ENCODE measurements at places on chromosomes 1 and 21.

DNA sequence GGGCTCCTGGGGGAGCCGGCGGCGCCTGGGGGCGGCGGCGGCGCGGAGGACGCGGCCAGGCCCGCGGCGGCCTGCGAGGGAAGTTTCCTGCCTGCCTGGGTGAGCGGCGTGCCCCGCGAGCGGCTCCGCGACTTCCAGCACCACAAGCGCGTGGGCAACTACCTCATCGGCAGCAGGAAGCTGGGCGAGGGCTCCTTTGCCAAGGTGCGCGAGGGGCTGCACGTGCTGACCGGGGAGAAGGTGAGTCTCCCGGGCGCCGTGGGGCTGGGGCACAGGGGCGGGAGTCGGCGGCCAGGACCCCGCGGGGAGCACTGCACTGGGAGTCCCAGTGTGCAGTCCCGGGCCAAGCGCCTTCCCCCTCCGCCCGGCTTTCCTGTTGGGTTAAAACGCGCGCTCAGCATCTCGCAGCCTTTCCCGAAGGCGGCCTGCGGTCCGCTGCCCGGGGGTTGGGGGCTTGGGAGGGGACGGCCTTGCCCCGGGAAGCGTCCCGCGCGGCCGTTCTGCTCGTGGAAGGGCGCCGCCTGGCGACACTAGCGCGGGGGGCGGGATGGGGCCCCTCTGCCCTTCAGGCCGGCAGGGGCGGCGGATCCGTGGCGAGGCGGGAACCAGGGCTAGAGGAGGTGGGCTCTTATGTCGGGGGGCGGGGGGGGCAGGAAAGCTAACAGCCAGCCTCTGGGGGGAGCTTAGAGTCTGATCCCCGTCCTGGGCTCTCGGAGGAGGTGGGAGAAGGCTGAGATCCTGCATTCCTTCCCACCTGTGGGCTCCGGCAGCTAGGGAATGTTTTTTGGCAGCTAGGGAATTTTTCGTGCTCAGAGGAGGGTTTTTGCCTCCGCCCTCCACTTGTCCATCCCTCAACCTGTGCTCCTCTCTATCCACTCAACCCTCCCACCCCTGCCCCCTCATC lies 1.1 kb downstream of the HUNK start:
- no peak for DNase-seq

- no peak for DNase-seq
Measured at GRCh38 chr1:163273766-163274441, 47.9 kb upstream of the NUF2 start.

DNA sequence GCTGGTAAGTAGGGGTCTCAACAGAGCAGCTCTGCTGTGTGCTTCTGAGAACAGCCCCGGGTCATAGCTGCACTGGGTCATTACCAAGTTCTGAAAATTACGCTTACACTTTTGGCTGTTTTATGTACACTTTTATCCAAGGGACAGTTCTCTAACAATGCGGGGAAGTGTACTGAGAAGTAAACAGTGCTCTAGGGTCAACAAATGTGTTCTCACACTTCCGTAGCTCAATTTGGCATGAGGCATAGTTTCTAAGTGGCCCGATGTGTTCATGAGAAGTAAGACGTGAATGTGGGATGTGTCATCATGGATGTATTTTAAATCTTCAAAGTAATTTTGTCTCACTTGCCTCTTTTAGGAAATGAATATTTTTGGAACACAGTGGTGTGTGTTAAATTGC lies 10.9 kb upstream of the VAMP3 start:
- no peak for DNase-seq

DNA sequence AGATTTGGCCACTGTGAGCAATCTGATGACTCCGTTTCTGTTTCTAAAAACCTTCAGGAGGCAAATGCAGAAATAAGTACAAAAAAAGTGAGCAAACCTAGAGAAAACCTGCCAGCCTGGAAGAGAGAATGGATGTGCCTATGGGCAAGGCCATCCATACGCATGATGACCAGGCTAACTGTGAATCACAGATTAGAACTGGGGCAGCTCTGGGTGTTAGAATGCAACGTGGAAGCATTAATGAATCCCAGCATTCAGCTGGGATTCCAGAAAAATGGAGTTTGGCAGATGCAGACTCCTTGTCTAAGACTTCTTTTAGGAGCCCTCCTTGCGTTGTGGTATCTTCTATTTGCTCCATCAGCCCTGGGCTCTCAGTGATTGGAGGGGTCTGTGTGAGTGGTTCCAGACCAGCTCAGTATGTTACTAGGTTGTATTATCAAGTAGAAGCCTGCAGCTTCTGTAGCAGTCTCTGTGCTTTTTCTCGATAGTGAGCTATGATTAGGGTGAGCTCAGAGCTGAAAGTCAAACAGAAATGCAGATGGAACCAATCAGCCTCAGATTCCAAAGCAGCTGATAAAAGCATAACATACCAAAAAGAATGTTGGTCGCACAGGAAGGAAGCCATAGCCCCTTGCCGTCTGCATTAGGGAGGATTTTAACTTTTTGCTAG lies 154.0 kb downstream of the PSMG1 start:
- no peak for DNase-seq

GRCh38 chr1:230029244-230029941 lies 37.6 kb upstream of the GALNT2 start:
- DNase-seq, result no peak

DNA sequence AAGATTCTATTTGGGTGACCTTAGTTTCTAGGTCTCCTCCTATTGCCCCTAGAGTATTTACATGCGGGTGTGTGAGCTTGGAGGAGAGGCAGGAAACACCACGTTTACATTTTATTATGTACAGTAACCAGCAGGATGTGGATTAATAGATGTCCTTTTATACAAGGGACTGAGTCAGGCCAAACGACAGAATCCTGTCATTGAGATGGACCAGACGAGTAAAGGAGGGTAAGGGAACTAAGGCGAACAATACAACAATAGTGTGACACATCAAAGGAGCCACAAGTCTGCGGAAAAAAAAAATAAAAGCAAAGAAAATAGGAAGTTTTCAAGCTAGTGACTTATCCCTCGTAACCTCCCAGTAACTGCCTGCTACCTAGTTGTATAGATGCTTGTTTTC lies 151.1 kb downstream of the GABPA start:
- no peak for DNase-seq

DNA sequence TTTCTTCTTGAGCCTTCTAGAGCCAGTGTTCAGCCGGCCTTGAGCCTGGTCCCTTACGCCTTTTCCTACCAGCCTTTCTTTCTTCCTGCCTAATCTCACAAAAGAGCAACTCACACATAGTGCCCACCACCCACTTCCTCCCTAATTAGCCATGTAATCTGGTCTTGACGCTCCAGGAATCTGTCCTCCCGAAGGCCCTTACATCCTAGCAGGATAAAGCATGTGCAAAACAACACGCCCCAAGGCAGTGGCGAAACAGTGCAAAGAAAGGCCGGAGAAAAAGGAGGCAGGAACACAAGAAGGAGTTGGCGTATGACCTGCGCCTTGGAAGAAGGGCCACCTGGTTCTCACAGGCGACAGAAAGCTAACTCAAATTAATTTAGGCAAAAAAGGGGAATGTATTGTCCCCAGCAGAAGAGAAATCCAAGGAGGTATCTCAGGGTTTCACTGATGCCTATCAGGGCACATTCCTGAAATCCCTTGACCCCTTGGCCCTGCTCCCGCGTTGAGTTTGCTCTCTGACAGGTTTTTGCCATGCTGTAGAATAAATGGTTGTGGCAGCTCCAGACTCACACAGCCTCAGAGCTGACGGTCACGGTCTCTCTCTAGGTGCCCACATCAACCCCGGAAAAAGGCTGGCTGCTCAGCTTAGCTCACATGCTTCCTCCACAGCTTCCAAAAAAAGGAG lies 79.0 kb downstream of the ZNF281 start:
- no peak for DNase-seq

- no peak for DNase-seq
Measured at GRCh38 chr1:88466899-88467580, 217.0 kb upstream of the PKN2 start.

- DNase-seq, result peak; percentile 53
Measured at GRCh38 chr1:60765204-60765603, 317.2 kb upstream of the NFIA start.
